ENCODE measurements at places on chromosomes 3 and 15.

- no peak for DNase-seq
These were observed 518.5 kb upstream of the CADM2 start for GRCh38 chr3:84440291-84440690.

GRCh38 chr3:23600167-23600871 is 205.4 kb upstream of the UBE2E1 start:
- no peak for DNase-seq

DNA sequence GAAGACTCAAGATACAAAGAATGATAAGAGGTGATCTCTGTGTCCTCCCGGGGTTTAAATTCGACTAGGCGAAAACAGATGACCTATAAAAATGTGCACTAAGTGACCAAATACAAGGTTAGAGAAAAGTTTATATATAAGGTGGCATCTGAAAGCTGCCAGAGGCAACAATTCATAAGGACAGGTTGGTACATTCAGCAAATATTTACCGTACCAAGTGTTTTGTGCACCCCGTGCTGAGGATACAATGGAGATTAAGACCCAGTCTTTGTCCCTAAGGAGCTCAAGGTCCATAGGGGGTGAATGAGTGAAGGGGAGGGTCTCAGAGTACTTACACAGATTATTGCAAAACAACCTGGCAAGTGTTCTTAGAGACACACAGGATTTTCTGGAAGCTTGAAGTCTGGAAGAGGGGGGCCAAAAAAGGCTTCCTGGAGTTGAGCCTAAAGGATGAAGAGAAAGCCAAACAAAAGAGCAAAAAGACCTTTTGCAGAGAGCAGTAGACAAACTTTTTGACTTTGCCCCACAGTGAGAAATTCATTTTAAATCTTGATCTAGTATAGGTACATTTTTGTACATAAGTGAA is 71.4 kb upstream of the LRIG1 start:
- DNase-seq, result no peak

DNA sequence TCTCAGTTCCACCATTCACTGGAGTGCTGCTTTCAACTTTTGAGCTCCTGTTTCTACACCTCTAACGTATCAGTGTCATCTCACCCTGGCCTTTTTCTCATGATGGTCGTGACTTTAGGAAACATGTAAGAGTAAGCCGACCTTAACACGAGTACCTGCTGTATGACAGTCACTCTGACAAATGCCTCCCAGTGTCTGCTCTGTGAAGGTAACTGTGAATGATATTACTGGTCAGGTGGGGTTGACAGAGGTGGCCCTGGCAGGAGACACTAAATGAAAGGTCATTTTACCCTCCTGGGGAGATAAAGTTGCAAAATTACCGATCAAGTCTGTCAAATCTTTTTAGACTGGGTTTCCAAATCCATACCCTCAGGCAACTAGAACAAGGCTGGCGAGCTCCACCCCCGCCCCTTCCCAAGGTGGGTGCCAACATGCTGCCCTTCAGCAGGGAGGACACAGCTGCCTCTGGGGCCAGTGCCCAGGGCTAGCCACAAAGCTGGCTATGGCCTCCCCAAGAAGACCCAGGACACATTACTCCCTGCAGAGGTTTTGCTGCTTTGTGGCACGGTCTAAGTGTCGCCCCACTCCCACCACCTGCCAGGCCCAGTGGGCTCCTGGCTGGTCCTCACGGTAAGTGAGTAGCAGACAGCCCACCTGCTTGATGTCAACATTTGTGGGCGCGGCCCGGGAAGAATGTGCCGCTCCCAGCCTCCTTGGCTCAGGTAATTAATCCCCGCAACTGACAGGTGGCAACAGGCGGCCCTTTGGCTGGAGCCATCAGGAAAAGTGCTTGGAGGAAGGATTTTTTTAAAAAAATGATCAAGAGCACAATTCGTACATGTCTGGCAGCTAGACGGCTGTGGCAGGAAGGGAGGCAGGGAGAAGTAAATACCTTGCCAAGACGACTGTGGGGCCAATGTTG is 211.8 kb downstream of the TP63 start:
- DNase-seq, result no peak

- DNase-seq, result no peak
These were observed 73.6 kb downstream of the SPSB4 start for GRCh38 chr3:141124715-141125114.

GRCh38 chr3:72625602-72626337 is 222.5 kb downstream of the SHQ1 start:
- peak; percentile 89 for DNase-seq

DNA sequence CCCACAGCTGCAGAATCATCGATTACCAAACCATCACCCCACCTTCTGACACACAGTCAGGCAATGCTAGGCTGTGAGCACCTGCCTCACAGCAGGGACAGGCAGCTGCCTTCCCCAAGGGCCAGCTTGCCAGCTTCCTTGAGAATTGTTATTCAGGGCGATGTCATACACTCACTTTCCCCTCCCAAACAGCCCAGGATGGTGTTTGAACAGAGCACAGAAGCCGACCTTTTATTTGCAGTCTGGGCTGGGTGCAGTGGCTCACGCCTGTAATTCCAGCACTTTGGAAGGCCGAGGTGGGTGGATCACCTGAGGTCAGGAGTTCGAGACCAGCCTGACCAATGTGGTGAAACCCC is 84.5 kb upstream of the HERC1 start:
- DNase-seq, result no peak

- no peak for DNase-seq
These were observed 286.7 kb downstream of the SHOX2 start for GRCh38 chr3:157819270-157820156.

DNA sequence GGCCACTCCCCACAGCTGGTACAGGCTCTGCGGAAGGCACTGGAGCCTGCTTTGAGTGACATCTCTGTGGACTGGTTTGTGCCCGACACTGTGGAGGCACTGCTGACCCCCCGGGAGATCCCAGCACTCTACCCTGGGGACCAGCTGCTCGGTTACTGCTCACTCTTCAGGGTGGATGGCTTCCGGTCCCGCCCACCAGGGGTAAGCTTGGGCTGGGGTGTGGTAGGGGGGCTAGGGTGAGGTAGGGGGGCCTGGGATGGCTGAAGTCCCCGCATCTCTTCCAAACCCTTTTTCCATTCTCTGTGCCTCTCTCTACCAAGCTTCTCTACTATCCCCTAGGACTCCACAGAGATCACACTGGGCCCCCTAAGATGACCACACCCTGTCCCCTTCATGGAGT is 7.8 kb downstream of the VWA5B2 start:
- DNase-seq, result no peak

GRCh38 chr3:17783426-17783825 is 41.0 kb upstream of the TBC1D5 start:
- DNase-seq, result no peak

DNA sequence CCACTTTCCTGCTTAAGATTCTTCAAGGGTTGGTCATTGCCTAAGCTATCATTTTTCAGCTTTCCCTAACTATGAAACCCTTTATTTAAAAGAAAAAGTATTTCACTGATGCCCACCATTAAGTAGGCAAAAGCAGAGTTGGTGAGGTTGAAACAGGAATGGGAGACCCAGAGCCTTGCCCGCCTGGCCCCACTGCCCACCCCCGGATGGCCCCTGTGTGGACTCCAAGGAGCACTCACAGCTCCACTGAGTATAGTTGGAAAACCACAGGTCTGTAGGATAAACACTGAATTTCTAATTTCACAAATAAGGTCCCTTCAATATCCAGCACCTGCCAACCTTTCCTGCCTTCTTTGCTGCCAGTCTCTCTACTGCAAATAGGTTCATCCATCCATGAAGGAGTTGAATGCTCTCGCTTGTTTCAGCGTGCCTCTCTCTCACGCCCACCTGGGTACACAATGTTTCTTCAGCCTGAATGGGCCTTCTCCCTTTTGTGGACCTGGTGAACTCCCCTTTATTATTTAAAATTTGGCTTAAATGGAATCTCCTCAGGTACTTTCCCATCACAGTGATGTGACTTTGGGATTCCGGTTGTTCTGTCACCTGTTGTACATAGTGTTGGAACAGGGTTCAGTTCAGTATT is 8.7 kb upstream of the ACAP2 start:
- no peak for DNase-seq

GRCh38 chr3:188842639-188843038 is 329.1 kb upstream of the TPRG1 start:
- peak; percentile 90 for DNase-seq

DNA sequence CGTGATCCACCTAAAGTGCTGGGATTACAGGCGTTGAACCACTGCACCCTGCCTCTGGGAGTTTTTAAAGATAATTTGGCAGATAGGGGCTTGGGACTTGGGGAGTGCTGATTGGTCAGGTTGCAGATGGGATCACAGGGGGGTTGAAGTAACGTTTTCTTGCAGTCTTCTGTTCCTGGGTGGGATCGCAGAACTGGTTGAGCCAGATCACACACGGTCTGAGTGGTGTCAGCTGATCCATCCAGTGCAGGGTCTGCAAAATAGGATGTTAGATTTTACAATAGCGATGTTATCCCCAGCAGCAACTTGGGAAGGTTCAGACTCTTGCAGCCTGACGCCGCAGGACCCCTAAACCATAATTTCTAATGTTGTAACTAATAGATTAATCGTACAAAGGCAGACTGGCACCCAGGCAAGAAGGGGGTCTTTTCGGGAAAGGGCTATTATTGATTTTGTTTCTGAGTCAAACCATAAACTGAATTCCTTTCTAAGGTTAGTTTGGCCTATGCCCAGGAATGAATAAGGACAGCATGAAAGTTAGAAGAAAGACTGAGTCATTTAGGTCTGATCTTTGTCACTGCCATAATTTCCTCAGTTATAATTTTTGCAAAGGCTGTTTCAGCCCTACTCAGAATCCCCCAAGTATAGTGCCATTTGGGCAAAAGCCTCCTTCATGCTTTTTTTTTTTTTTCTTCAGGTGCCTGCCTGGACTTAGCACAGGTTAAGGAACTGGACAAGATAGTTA is 1.5 kb upstream of the CA12 start:
- no peak for DNase-seq

- DNase-seq, result no peak
These were observed 1.8 kb downstream of the RBMS3 start for GRCh38 chr3:29282427-29283230.

DNA sequence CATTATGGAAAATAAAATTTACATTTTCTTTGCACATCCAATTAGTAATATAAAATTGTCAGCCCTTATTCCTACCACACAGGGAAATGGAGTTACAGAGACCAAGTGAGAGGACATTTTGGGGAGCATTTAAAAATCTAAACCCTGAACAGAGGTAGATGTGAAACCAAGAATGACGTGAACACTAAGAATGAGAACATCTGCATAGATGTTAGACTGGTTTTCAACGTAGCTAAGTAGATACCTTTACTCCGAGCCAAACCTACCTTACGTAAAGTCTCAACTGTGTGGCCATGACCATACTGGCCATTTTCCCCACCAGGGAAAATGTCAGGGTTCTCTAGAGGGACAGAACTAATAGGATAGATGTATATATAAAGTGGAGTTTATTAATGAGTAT is 51.4 kb upstream of the THBS1 start:
- no peak for DNase-seq

DNA sequence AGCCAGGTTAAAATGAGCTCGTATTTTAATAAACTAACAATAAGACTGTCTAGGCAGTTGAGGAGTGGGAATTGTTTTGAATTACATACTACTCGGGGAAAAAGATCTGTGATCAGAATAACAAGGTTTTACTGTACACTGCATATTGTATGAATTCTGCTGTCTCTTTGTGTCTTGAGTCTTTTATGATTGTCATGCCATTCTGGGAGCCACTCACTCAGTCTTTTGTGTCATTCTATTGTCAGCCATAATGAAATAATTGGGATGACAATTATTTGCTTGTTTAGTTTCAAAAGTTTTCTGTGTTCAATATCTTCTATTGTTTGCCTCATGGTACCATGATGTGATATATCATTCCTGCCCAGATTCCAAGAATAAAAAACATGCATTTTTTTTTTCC is 339.6 kb upstream of the TBL1XR1 start:
- no peak for DNase-seq
